Stimulated activated CD4-positive, alpha-beta T cell treated with anti-CD3 and anti-CD28 coated beads, Interleukin-4, amount 100 ng/mL, for 1 hour (primary cell): ENCODE measurements at places on chromosomes 5 and 9.

DNA sequence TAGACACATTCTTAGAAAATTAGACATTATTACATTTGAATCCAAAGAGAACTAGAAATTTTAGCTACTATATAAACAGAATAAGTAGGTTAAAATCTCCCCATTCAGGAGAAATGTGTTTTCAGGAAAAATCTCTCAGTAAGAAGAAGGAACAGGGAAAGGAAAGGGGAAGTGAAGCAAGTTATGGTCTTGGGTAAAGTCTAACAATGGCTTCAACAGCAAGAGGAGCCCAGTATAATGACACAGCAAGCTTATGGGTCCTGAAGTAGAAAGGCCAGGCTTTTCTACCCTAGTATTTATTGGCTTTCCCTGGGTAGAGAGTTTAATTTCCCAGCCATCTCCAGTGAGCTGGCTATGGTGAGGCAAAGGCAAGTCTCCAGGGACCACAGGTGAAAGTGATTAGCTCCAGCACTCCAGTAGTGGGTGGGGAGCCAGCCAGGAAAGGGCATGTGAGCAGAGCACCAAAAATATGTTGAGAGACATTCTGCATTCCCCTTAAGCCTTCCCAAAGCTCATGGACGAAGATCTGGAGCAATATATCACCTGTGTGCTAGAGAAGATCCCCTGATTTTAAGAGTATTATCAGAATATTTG is 981.7 kb downstream of the NR2F1-AS1 start:
- DNase-seq = no peak

DNA sequence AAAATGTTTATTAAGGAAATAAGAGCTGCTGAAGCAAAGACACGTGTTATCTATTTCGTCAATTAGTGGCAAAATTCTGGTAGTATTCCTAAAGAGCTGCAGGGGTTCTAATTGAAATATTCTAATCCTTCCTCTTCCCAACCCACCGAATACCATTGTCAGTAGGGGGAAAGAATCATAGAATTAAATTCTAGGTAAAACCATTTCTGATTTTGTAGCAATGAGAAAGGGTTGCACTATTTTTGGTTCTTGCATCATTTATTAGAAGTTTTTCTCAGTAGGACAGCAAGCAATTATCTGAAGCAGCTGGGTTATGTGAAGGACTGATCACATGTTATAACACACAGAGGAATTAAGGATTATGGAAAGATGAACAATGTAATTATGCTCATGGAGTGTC is 80.3 kb upstream of the SEMA6A start:
- DNase-seq = no peak

- DNase-seq = no peak
These were observed 27.2 kb downstream of the NR3C1 start for GRCh38 chr5:143376195-143376779.

GRCh38 chr5:135157421-135158313 is 123.6 kb upstream of the PITX1 start:
- DNase-seq = no peak

GRCh38 chr5:151338734-151339133 is 8.6 kb downstream of the SLC36A2 start:
- DNase-seq = no peak

DNA sequence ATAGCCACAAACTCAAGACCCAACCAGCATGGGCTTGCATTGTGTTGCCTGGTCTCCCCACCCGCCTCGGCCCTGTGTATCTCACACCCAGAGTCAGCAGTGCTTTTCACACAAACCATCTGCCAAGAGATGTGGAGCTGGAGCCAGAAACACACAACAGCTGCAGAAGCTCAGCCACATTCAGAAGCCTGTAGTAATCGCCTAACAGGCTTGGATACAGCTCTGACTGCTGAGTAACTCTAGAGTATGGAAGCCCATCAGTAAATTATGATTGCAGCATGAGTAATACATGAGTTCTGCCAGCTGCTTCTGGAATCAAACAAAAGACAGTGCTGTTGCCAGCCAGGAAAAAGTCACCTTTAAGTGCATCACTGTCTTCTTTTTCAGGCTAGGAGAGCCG is 16.0 kb downstream of the TEK start:
- no peak for DNase-seq

DNA sequence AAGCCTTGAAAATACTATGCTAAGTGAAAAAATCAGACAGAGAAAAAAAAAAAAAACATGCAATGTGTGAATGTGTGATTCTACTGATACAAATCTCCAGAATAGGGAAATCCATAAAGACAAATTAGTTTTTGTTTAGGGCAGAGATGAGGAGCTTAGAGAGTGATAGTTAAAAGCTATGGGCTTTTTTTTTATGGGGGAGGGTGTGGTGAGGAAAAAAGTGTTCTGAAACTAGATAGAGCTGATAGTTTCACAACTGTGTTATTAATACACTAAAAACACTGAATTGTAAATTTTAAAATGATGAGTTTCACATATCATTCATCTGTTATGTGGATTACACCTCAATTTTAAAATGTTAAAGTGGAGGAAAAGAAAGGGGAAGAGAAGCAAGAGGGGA is 228.3 kb upstream of the ZNF462 start:
- no peak for DNase-seq

DNA sequence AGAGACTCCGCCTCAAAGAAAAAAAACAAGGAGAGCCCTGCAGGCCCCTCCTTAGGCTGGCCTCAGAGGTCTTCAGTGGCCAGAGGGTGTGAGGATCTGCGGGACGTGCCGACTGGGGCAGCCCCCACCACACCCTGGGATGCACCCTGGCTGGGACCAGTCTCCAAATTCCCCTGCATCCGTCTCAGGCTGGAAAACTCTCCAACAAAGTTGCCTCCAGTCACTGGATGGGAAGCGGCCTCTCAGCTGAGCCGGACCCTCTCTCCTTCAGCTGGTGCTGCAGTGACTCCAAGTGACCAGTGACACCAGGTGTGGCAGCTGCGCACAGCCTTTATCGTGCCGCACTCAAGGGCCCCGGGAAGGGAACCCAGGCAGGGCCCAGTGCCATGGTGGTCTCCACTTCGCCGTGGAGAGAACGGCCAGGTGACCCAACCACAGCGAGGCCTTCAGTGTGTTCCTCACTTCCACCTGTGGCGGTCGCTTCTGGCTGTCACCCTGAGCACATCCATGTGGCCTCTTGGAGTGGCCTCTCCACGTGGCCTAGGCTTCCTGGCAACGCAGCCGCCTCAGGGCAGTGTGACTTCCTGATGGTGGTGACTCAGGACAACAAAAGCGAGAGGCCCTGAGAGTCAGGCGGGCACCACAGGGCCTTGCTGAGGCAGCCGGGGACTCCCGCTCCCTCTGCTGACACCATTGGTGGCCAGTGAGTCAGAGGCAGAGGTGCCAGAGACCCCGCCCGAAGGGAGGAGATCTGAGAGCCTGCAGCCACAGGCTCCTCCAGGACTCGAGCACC is 19.3 kb upstream of the CAMSAP1 start:
- DNase-seq = peak; percentile 65

DNA sequence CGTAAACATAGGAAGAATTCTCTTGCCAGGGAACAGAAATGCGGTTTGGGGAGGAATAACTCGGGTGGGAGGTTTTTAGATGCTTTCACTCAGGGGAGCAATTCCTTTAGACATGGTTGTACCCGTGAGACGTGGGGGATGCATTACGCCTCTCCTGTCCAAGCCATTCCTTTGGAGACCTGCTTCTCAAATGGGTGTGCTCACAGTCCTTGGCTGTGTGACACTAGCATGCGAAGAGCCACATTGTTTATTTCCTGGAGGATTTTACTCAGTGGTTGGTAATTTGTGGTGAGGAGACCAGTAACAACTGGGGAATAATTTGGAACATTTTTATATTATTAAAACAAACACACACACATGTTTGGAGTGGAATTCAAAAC is 18.5 kb downstream of the COL15A1 start:
- DNase-seq = no peak

DNA sequence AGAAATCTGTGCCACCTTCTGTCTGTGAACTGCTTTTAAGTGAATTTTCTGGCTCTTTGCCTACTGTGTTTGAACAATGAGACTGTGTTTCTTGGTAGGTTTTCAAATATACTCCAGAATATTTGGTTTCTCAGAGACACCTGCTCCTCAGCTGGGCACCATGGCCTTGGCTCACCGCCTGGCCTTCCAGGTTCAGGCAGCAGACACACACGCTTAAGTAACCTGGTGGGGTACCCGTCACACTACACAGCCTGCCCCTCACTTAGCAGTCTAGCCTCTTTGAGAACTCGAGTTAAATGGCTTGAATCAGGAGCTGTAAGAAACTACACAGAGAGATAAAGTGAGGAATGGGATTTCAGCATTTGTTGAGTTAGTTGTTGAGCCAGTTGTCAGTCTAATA is 530.5 kb downstream of the MTRR start:
- no peak for DNase-seq

- no peak for DNase-seq
These were observed 23.4 kb upstream of the GPX8 start for GRCh38 chr5:55136521-55136920.
